ENCODE measurements at places on chromosomes 7 and 10.
A peak's percentile ranks its signal among the peaks of the same experiment; 100 is the strongest.

DNA sequence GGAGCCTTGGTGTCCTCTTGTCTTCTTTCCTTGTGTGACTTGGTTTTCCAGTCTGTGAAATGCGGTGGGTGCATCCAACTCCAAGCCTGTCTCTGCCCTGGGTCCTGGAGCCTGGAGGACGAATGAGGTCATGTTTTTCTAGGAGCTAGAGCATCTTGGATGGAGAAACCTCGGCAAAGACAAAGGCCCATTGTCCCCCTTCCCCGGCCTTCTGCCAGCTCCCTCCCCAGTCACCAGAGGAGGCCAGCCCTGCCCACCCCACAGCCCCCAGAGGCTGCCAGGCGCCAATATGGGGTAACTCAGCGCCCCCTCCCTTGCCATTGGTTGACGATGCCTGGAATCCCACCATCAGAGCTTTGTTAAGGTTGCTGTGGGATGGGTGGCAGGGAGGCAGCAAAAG lies 40.4 kb downstream of the KCTD7 start:
- DNase-seq = no peak

DNA sequence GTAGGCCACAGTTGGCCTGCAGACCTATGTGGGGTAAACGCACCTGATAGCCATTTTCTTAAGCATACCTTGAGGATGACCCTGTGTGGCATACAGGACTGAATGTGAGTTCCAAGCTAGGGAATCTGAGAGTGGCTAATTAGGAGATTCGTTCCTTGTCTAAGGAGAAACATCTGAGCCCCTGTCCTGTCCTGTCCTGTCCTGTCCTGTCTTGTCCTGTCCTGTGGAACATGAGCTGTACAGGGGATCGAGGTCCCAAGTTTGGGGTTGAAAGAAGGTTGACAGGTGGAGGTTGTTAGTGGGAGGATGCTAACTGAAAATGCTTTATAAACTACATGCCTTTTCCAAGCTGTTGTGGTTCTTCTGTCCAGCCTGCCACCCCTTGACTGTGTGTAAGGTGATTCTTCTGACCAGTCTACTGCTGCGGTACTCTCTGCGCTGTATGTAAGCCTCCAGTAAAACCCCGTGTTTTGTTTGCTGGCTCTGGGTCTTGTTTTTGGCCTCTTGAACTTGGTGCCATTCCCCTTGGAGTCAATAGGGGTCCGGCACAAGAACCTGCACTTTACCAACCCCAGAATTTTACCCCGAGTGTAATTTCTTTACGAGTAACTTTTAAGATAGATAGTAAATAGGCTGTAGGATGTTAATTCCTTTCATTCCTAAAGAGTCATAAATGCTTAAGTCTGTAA lies 26.4 kb downstream of the ZNRF2 start:
- no peak for DNase-seq

DNA sequence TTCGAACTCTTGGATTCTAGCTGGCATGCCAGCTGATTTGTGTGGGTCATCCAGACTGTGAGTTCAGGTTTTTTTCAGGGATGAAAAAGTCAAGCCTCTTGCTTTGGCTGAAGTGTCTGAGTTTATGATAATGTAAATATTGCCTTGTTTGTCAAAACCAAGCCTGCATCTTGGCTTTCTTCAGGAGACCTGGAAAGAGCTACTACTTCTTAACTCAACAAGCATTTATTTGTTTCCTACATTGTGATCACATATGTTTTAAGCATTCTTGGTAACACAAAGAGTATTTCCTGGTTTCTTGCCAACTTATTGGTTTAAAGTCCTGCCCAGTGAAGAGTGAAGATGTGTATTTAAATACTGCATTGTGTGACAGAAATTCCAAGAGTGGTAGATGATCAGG lies 407.1 kb downstream of the LRMDA start:
- DNase-seq = no peak

- no peak for DNase-seq
Observed at GRCh38 chr7:31111109-31111451, 59.0 kb downstream of the ADCYAP1R1 start.

DNA sequence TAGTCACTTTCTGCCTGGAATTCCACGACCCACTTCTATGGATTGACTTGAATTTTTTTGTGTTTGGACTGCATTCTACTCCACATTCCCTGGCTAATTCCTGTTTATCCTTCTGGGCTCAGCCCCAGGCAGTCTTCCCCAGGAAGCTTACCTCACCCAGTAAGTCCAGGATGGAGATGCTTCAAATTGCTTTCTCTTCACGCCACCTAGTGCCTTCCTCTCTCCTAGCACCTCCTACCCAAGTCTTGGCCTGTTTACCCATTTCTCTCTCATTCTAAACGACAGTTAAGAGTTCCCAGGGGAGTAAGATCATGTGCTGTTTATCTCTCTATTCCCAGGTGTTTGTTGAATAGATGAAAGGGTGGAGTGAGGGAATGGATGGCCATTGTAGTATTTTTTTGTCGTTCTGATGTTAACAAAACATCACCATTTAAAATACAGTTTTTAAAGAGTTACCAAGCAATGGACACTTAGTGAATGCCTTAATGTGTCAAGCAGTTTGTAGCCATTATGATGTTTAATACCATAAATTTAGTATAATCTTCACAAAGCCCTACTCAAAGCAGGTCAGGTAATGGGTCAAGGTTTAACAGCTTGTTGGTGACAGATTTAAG lies 45.5 kb upstream of the TARP start:
- DNase-seq = peak; percentile 72

DNA sequence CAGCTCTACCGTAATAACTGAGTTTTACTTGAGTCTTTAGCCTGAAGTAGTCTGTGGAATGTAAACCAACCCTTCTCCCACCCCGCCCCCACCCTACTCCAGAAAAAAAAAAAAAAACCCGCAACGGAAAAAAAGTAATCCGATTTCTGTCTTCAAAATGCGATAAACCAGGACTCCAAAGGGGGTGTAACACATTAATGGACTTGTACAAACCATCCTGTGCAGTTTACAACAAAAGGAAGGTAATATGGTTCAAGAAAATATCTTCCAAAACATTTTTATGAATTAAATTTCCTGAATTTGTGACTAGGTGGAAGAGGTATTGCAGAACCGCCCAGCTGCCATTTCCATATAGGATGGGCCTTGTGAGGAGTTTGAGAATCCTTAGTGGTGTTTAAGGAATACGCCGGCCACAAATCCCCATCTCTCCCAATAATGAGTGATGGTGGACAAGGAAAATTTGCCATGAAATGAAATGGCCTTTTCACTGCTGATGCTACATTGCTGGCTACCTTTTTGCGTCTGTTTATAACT lies 10.6 kb downstream of the SKIDA1 start:
- no peak for DNase-seq

- DNase-seq = no peak
Observed at GRCh38 chr10:124756156-124756903, 12.2 kb upstream of the FAM53B start.

DNA sequence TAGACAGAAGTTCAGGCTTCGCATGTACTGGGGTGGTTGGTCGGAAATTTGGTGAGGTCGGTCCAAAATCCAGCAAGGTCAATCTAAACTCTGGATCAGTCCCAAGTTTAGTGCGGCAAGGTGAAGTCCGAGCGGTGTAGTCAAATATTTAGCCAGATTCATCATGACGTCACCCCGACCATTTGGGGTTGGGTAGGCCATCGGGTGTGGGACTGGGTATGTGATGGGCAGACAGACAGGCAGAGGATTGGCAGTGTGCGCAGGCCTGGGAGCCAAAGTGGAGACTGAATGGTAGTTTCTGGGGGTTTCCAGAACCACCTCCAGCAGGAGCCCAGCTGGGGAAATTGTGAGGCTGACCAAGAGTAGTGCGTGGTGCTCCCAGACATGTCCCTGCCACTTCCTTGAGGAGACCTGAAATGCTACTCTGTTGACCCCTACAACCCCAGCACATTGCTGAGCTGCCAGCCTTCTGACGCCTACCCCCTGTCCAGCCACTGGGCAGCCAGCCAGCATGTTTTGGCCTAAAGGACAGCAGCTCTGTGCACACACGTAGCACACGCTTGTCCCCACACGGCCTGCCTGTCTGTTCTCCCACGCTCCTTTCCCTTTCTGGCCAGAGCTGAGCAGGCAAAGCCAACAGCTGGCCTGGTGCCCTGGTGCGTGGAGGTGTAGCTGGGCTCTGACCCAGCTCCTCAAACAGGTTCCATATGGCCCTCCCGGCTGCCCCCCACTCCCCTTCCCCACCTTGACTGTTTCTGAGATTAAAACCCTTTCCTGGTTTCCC lies 55.9 kb downstream of the FAM241B start:
- DNase-seq = no peak

DNA sequence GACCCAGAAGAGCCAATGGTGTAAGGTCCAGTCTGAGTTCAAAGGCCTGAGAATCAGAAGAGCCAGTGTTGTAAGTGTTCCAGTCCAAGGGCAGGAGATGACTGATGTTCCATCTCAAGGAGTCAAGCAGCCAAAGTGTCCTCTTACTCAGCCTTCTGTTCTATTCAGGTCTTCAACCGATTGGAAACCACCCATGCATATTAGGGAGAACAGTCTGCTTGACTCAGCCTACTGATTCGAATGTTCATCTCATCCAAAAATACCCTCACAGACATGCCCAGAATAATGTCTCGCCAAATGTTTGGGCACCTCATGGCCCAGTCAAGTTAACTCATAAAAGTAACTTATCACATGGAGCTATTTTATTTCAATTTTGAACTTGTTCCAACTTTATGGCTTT lies 2.9 kb upstream of the WDFY4 start:
- no peak for DNase-seq

DNA sequence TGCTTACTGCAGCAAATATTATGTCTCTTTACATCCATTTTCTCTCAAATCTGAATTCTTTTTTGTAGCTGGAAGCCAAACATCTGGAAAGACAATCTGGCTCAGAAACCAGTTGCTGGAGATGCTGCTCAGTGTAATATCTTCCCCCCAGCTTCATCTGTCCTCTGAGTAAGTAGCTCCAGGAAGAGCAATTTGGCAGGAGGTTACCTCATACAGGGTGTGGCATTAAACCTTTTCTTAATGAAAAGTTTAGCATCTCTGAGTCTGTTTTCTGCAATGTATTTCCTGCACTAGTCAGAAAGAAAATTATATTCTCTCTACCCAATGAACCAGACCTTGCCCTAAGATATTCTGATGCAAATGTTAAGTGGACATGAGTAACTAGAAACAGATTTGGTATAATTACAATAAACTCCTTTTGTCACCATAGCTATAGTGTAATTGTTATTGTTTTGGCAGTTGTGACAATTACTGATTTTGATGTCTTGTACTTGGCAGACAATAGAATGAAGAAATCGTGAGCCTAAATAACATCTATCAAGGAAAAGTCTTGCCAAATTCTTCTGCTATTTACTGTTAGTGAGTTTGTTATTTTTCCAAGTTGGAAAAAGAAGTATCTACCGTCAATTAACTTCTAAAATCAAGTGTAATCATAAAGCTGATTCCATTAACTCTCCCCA lies 123.3 kb downstream of the WDFY4 start:
- no peak for DNase-seq

DNA sequence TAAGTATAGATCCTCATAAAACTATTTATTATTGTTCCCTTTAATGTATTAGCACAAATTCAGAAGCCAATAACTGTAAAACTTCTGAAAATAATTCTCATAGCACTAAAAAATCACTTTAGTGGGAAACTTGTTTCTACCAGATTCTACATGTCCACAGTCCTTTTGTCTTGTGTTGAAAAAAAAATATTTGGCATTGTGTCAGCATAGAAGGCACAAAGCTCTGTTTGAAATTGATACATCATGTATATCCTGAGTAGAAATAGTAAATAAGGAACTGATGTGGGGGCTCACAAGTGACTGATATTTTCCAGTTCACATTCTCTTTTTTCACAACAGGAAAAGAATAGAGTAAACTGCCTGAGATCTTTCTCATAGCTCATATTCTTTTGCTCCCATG lies 134.6 kb downstream of the GRM3 start:
- DNase-seq = peak; percentile 18

DNA sequence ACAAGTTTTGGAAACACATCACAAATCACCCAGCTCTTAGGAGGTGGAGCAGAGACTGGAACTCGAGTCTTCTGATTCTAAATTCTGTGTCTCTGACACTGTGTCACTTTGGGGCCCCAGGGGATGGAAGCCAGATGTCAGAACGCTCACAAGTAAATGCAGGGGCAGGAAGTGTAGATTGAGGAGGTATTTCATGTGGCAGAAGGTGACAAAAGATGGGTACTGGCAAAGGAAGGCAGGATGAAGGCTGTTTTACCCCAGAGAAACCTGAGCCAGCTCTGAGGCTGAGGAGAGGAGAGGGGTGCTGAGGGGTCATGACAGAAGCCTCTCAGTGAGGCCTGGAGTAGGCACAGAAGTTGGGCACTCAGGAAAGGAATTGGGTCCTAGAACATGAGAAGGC lies 6.0 kb upstream of the PURB start:
- DNase-seq = no peak

DNA sequence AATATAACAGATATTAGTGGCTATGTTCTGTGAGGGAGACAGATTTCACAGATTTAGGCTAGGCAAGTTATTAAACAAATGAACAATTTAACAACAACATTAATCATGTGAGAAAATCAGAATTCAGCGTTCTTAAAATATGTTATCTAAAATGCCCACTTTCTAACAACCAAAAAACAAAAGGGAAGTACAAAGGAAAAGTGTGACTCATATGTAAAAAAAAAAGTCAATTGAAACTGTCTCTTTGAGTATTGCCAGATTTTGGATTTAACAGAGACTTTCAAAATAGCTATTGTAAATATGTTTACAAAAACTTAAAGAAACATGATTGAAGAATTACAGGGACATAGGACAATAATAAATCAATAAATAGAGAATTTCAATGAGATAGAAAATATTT lies 34.8 kb upstream of the ARHGAP22 start:
- no peak for DNase-seq

DNA sequence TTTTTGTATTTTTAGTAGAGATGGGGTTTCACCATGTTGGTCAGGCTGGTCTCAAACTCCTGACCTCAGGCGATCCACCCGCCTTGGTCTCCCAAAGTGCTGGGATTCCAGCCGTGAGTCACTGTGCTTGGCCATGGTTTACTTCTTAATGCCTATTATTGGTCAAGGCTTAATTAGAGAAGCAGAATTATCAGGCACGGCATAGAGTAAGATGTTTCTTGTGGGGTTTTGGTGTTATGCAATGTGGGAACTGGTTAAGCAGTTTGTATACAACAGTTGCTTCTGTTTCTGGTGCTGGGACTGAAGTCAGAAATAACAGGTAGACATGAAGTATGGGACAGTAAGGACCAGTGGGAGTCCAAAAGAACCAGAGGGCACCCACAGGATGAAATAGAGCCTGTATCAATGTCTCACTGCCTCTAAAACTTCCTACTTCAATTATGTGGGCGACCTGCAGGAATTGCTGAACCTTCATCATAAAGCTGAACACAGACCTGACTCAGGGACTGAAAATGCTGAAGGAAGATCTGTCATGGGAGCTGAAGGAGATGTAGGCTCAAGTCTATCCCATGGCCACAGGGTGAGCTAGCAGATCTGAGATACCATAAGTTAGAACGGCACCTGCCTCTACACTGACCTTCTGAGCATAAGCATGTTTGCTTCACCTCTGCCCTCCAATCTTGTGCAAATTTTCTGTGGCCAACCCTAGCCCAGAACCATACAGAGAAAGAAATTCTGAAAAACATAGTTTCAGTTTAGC lies 38.3 kb upstream of the VCL start:
- no peak for DNase-seq

DNA sequence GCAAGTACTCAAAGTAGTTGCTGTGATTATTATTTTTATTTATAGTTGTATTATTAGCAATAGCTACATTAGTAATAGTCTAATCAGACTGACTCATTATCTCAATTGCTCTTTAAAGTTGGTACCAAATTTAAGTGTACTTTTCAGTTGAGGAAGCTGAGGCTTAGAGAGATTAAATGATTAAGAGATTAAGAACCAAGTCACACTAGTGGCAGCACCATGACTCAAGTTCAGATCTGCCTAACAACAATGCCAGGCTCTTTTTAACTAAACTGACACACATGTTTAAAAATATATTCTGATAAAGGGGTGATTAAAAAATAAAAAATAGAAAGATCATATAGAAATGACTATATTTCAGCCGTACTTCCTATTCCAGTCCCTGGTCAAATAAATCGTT lies 42.0 kb downstream of the FZD1 start:
- DNase-seq = no peak
